SW 1271 (cell line): ENCODE measurements at places on chromosomes 11 and 22.

DNA sequence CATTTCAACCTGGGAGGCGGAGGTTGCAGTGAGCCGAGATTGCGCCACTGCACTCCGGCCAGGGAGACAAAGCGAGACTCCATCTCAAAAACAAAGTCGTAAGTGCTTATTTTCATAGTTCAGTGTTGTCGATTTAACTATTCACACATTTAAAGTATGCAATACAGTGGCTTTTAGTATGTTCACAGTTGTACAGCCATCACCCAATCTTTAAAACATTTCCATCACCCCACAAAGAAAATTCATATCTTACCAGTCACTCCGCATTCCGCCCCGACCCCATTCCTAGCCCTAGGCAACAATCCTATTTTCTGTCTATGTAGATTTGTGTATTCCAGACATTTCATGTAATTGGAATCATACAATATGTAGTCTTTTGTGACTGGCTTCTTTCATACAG, 11.9 kb downstream of the IPO7 start:
- DNase-seq = no peak

GRCh38 chr22:42682113-42682851, 33.1 kb upstream of the CYB5R3 start:
- DNase-seq = no peak

DNA sequence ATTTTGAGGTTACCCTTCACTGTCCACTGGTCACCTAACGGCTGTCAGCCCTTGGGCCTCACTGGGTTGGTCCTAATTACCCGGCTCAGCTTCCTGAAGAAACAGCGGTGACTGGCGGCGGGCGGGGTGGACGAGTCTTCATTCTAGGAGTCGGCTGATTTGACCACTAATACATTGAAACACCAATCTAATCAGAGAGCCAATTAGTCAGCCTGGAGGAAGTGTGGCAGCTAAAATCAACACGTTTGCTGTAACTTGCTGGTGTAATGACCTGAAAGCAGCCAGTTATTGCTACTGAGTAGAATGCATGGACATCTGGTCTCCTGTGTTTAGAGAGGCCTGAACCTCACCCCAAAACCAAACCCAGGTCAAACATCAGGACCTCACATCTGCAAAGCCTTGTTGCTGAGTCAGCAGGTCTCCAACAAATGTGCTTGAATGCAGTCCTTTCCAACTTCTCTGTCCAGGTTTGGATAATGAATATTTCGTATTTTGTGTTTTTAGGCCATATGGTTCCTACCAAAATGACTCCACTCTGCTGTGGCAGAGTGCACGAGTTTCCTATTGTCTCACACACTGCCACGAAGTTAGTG, 496.4 kb downstream of the BRD1 start:
- DNase-seq = no peak

- DNase-seq = no peak
Measured at GRCh38 chr11:92391364-92391763, 166.7 kb downstream of the FAT3 start.

GRCh38 chr11:90916706-90917105, 693.9 kb upstream of the CHORDC1 start:
- no peak for DNase-seq

DNA sequence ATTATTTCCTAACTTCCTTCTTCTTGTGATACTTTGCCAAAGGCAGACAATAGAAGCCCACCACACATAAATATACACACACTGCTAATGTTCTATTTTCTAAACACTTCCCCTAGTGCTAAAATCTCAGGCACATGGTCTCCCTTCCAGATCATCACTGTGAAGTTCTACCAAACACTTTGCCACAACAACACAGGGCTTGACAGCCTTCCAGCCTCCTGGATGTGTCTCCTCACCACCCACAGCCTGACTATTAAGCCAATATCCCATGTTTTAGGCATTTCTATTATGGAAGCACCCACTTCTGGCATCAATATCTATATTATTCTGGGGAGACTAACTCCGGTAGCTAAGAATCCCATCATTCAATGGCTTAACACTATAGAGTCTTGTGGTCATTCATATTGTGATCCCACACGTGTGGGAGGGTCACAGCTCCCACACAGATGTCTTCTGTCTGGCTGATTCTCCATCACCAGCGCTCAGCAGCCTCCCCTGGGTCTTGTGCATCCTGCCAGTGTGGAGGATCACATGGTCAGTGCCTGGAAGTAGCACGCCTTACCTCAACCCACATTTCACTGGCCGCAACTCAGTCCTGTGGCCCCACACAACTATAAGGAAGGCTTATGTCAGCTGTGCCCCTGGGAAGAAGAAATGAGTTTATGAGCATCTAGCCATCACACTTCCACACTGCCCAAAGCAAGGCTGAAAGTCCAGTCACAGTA, 29.0 kb downstream of the SPATA19 start:
- DNase-seq = no peak

GRCh38 chr11:118239509-118240205, 12.5 kb downstream of the MPZL3 start:
- DNase-seq = no peak

GRCh38 chr11:30581675-30582074, 4.5 kb downstream of the MPPED2 start:
- no peak for DNase-seq
